ENCODE measurements at places on chromosomes 11 and 22.

- no peak for DNase-seq
Measured at GRCh38 chr11:17798716-17799115, 64.1 kb downstream of the KCNC1 start.

GRCh38 chr11:69337211-69337721, 43.3 kb downstream of the MYEOV start:
- DNase-seq: no peak

DNA sequence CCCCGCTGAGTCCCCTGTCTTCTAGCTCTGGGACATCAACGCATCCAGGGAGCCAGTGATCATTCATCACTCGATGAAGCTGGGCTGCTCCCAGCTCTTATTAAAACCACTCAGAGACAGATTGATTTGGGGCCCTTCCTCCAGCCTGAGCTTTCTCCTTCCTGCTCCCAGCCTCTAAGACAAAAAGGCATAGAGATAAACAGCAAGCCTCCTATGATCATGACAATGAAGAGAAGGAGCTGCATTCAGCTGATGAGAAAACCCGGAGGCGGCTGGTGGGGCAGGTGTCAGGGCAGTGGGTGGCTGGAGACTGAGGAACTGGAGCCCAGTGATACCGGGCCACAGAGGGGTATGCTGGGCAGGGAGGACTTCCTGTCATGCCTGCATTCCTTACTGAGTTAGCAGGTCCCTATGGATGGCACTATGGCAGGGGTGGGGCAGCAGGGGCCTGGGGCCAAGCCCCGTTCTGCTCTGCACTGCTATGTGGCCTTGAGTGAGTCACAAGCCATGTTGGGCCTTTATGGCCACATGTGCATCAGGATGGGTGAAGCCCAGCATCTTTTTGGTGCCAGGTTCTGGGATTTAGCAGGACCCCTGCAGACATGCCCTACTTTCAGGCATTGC, 20.2 kb downstream of the PVALB start:
- DNase-seq: no peak

DNA sequence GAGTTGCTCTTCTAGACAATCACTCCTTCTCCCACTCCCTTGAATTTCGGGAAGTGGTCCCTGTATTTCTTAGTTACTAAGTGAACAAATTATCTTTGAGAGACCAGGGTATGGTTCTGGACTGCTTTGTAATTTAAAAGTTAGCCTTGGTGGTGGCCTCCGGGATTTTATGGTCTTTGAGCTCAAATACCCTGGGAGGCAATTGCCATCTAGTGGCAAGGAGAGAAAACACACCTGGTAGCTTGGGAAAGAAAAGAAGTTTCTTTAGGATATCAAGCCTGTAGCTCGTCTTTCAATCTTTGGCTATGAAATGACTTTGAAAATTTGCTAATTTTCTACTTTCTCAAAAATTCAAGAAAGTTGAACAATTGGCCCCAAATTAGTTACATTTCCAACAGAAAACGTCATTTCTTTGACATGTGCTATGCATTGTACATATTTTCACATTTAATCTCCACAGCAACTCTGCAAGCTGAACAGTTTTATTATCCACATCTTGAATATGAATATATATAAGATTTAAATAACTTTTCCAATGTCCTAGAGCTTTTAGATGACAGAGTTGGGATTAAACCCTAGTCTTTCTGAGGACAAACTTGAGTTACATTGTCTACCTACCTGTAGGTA, 39.1 kb downstream of the MMP27 start:
- no peak for DNase-seq

GRCh38 chr11:45702511-45702910, 37.1 kb upstream of the CHST1 start:
- DNase-seq: no peak

GRCh38 chr11:67640758-67641337, 1.3 kb upstream of the TBX10 start:
- DNase-seq: no peak

DNA sequence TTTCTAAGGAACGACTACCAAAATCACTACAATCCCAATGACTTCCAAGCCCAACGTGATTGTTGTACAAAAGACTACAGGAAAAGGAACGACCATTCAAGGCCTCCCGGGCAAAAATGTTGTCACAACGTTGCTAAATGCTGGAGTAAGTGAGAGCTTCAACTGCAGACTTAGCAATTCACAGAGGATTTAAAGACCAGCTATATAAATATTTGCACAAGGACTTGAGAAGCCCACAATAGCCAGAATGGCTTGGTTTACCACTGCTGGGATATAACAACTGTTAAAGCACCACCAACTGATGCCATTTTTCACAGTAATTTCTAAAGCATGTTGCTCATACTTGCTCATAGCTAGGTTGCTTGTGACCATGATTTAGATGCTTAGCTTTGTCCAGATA, 78.3 kb downstream of the EMSY start:
- no peak for DNase-seq

GRCh38 chr11:85752201-85752889, 58.6 kb downstream of the SYTL2 start:
- no peak for DNase-seq

- DNase-seq: no peak
Measured at GRCh38 chr11:78299000-78299710, 110.4 kb downstream of the USP35 start.

GRCh38 chr22:44479662-44480061, 18.4 kb downstream of the RTL6 start:
- DNase-seq: no peak

DNA sequence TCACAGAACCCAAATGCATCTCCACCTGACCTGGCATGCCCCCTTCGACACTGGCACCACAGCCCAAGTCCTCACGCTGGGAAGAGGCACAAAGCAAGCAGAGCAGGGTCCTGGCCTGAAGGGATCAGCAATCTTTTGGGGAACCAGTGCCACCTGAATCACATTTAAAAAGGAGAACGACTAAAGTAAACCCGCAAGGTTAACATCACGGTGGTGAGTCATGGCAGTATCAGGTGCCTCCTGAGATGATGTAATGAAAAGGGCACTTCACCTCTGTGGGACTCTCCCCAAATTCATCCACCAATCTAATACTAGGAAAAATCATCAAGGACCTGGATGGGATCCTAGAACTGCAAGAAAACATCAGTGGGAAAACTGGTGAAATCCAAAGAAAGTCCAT, 44.9 kb downstream of the PACSIN2 start:
- no peak for DNase-seq

GRCh38 chr11:64023712-64024710, 11.7 kb upstream of the FLRT1 start:
- DNase-seq: no peak

DNA sequence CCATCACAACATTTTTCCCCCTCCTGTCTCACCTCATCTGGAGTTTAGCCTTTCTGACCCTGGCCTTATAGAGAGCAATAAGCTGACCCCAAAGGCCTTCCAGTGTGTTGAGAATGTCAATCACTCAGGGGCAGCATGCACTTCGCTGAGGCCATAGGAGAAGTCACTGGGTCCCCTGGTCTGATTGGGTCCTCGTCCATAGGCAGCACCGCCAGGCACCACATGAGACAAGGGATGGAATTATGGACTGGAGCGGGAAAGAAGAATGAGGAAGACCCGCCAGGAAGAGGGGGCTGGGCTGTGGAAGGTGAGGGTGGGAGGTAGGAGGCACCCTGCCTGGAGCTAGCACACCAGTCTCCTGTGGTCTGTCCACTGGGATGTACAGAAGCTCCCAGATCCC, 72.9 kb downstream of the DSCAML1 start:
- no peak for DNase-seq

- DNase-seq: no peak
Measured at GRCh38 chr11:93858121-93858775, 7.8 kb upstream of the VSTM5 start.
